OCI-M1 (cell line): ENCODE measurements at places on chromosomes 12 and 14.
A peak's percentile ranks its signal among the peaks of the same experiment; 100 is the strongest.

- DNase-seq, result no peak
These were observed 69.1 kb upstream of the EGLN3 start for GRCh38 chr14:34020014-34020413.

DNA sequence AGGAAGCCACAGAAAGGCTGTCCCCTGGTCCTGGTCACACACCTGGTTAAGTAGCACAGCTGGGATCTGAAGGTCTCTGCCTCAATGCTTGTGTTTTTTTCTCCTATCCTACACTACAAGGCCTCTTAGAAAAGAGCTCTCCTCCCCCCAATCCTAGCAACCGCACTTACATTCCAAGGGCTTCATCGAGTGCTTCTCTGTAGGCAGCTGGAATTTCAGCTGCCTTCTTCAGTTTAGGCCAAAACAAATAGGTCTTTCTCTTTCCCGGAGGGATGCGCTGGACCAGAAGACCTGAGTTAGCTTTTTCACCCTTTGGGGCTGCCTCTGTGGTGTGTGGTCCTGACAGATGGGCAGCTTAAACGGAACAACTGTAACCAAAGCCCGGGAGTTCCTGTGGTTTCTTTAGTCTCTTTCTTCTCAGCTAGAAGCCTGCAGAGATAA is 109.7 kb downstream of the GPATCH2L start:
- DNase-seq, result peak; percentile 31

DNA sequence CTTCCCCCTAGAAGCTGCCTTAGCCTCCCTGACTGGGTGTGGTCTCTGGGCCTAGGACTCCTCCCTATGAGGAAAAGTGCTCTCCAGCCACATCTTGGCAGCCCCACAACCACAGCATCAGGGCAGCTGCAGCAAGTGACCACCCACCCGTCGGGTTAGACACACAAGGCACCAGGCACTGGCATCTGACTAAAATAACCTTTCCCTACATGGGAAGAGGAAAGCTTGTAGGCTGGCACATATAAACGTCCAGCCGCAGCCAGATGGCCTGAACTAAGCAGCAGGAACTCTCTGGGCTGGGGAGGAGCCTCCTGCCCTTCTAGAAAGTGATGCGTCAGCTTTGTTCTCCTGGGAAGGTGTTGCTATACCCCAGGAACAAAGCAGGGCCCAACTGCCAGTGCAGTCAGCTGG is 328.7 kb downstream of the DPF3 start:
- DNase-seq, result no peak

DNA sequence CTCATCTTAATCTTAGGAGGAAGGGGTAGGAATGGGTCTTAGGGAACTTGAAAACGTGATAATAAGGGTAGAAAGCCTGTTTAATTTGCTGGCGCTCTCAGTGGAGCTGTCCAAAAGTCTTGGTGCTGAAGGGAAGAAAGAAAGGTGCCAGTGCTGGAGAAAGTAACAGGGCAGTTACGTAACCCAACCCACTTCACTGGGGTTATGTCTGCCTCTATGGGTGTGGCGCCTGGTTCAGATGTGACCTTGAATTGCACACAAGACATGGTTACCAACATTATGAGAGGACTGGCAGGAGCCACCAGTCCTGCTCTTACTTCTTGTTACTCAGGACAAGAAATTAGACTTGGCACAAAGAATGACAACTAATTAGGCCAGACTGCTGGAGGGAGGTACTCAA is 18.6 kb upstream of the GPATCH2L start:
- DNase-seq, result peak; percentile 40

GRCh38 chr12:103964805-103965204 is 867 bp upstream of the TDG start:
- no peak for DNase-seq

DNA sequence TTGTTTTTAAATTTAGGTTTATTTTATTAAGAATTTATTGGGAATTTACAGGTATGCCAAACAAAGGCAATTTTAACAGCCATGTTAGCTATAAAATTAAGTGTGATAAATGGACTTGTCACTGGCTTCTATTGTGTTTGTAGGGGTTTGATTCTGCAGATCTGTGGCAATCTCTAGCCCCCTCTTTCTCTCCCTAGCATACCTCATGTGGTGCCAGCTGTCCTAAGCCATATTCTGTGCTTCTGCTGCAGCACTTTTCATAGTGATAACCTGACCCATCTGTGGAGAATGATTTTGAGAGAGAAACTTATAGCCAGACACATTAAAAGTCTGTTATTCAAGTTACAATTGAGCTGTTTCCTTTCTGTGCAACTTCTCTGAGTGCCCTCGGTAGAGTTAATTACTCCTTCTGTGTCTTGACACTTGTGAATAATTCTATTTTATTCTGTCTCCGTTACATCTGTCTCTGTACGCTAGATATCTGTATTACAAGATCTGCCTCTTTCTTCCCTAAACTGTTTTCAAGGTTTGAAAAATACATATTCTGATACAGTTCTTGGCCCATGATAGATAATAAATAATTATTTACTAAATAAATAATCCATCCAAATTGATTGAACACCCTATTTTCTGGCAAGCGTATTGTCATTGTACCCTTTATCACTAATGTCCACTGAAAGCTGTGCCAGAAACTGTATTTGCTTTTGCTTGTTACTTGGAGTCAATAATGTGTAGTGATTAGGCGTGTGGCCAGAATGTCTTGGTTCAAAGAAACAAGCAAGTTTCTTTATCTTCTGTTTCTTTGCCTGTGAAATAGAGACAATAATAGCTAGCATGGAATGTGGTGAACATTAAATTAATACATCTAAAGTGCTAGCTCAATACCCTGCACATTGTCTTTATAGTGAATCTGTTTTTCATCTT is 40.0 kb downstream of the FRS2 start:
- no peak for DNase-seq

- DNase-seq, result peak; percentile 78
These were observed 21.8 kb upstream of the KRT78 start for GRCh38 chr12:52870361-52871290.

- DNase-seq, result no peak
These were observed 154.9 kb downstream of the KIF26A start for GRCh38 chr14:104293231-104293841.

GRCh38 chr12:117662620-117663395 is 301.4 kb upstream of the NOS1 start:
- no peak for DNase-seq

- no peak for DNase-seq
These were observed 428.8 kb downstream of the ZFP36L1 start for GRCh38 chr14:68363843-68364767.

DNA sequence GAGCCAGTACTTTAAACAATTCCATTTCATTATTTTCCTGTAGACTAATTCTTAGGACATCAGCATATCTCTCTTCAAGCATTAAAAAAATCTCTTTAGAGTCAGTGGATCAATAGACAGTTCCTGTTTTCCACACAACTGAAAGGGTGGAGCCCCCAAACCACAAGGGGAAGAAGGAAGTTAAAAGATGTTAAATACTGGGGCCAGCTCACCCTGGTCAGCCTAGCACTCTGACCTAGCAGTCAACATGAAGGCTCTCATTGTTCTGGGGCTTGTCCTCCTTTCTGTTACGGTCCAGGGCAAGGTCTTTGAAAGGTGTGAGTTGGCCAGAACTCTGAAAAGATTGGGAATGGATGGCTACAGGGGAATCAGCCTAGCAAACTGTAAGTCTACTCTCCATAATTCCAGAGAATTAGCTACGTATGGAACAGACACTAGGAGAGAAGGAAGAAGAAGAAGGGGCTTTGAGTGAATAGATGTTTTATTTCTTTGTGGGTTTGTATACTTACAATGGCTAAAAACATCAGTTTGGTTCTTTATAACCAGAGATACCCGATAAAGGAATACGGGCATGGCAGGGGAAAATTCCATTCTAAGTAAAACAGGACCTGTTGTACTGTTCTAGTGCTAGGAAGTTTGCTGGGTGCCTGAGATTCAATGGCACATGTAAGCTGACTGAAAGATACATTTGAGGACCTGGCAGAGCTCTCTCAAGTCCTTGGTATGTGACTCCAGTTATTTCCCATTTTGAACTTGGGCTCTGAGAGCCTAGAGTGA is at the start of gene LYZ:
Gene LYZ (plus strand): TSS at position 220 of the 777 bp plus-strand sequence. CDS start 28 bp downstream, at position 248.
- peak; percentile 85 for DNase-seq

DNA sequence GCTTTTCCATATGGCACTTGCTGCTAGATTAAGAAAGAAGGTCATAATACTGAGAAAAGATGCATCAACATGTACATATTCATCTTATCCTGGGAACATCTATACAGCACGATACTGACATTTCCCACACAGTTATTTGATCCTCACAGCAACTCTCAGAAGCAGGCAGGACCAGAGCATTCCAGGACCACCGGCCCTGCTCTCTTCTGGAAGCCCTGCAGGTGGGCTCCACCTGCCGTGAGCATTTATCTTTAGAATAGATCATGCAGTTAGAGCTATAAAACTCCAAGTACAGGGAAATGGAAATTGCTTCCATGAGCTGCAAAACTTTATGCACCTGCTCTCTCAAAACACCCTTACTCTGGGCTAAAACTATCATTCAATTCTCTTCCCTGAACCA is 5.5 kb upstream of the BDKRB1 start:
- no peak for DNase-seq

GRCh38 chr12:56298828-56299227 is 1.3 kb downstream of the CS start:
- no peak for DNase-seq

DNA sequence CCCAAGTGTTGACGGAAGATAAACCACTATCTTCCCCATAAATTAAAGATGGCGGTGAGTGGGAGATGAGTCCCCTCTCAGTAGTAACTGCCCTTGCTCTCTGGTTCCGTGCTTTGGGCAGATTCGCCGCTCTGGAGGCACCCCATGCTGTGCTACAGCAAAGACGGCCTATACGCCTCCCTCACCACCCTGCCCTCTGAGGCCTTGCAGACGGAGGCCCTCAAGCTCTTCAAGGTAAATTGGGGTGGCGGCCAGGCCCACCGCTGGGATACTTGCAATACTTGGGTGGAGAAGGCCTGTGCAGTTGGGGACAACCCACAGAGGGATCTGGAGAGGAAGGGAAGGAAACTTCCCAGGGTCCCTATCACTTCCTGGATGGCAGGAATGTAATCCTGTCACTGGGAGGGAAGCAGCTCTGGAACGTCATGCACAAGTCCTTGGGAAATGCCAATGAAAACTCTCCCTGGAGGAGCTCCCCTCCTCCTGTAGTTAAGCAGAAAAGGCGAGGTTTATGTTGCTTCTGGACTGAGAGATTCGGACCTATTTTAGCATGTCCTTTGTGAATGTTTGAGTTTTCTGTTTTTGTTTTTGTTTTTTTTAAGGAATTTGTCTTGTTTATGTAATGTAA is 22.8 kb downstream of the PIGH start:
- no peak for DNase-seq
